Dermis microvascular lymphatic vessel endothelial cell (primary cell): ENCODE measurements at places on chromosomes 2 and 18. TPM values are rescaled to one million over a fixed set of nuclear protein-coding genes. Genes with fewer than 3 reads are reported as not detected.
A peak's percentile ranks its signal among the peaks of the same experiment; 100 is the strongest.

DNA sequence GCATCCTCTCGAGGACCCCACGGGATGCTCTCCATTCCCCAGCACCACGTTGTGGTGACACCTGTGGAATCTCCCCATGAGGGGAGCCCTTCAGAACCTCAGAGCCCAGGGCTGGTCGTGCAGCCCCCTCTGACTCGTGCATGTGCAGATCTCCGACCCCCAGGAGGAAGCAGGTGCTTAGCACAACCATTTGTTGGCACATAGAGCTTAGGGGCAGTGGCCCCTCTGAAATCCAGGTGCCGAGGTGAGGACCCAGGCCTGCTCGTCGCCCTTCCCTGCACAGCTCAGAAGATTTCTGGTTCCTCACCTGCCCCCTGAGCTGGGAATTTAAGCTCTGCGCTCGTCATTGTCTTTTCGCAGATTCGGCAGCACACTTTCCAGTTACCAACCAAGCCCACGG is 1.3 kb upstream of the OTOS start:
- no peak for DNase-seq

The ATP8B1 gene
- total RNA-seq, result 18.2 and 34.0 TPM in 2 replicates

DNA sequence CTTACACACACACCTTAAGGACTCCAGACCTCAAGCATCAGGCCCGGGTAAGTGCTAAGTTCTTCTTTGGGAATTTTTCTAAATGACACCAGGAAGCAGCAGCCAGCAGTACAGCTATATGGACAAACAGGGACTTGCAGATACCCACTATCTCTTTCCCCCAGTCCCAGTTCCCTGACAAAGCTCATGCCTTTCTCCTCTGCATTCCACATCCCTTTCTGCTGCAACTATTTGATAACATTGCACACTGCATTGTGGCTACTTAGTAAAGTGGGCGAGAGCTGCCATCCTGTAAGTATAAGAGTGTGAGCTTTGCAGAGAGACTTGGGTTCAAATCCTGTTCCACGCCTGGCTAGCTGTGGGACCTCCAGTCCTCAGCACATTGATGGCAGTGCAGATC is 14.0 kb upstream of the CD226 start:
- no peak for DNase-seq

The HOXD9 gene
- total RNA-seq, result 16.8 and 18.6 TPM in 2 replicates

The CCBE1 gene
- under 0.01 and 0.13 TPM in 2 replicates for total RNA-seq

The POTEJ gene
- total RNA-seq, result 0.26 and 0.38 TPM in 2 replicates

- no peak for DNase-seq
These were observed 74.1 kb downstream of the RND3 start for GRCh38 chr2:150413366-150413765.

The SERPINB4 gene
- 0.13 TPM in 1 of 2 replicates, not detected in the other for total RNA-seq

The COL4A4 gene
- not detected in 2 replicates for total RNA-seq

- peak; percentile 81 for DNase-seq
These were observed 79.7 kb upstream of the TRIB2 start for GRCh38 chr2:12636837-12637581.

DNA sequence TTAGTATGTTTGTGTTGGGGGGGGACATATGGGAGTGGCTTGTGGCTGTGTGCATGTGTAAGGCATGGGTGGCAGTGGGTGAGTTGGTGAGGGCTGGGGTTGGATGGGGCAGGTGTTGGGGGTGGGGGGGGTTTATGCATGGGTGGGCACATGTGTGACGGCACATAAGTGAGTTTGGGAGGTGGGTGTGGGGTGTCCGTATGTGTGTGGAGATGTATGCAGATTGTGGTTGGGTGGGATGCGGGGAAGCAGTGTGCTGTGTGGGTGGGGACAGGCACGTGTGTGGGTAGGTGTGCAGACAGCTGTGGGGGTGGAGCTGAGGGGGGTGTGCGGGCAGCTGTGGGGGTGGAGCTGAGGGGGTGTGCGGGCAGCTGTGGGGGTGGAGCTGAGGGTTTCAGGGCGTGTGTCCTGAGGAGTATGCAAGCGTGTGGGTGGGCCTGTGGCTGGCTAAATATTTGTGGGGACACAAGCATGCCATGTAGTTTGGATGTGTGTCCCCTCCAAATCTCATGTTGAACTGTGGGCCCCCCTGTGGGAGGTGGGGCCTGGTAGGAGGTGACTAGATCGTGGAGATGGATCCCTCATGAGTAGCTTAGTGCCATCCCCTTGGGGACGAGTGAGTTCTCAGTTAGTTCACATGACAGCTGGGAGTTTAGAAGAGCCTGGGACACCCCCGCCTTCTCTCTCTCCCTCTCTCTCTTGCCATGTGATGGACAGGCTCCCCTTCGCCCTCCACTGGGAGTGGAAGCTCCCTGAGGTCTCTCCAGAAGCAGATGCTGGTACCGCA is 59.4 kb downstream of the ANKMY1 start:
- DNase-seq, result no peak

The SIX2 gene
- 0.13 TPM in 1 of 2 replicates, not detected in the other for total RNA-seq

DNA sequence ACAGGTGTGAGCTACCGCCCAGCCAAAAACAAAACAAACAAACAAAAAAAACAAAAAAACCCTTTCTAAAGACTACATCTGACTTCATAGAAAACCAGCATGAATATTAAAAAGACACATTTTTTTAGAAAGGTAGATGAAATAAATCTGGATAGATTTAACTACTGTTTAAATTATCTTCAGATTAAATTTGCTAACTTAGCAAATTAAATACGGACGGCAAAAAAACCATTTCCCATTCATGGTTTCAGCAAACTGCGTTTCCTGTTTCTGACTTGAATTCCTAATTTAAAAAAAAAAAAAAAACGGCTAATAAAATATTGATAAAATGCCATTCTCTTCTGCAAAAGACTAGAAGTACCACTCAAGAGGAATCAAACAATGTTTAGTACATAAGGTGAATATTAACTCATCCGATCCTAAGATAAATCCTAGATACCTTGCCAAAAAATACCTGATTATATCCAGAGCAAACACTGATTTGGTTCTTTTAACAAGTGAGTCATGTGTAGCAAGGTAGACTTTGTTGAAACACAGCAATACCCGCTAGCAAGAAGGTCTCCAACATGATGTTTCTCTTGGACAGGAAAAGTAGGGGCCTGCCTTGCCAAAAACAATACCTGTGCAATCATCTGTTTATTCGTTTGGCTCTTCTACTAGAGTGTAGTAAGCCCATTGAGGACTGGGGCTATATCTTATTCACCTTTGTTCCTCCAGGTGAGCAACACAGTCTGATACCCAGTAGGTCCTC is 96.2 kb downstream of the BARD1 start:
- DNase-seq, result peak; percentile 36

- no peak for DNase-seq
These were observed 56.1 kb upstream of the DCC start for GRCh38 chr18:52283927-52284326.

DNA sequence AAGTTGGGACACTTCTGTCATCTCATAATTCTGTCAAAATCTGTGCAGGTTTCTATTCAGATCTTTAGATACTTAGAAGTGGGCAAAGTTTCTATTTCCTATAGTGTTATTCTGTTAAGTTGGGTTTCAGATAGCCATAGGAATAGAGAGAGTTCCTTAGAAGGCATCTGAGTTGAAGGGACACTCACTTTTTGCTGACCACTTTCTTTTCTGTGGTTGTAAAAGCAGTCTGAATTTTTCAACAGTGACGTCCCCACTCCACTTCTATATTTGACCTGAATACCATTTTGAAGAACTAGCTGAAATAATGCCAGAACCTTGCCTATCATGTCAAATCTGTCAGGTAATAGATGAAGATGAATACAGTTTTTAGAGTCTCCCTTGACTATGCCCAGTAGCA is 267.3 kb downstream of the SPAG16 start:
- no peak for DNase-seq

- no peak for DNase-seq
These were observed 82.2 kb downstream of the FAM124B start for GRCh38 chr2:224319750-224320149.

GRCh38 chr2:53859206-53860181 is at the start of gene GPR75:
TSS of gene GPR75 (minus strand) at chr2:53859967. CDS start at chr2:53854756, 5,211 bp downstream.
- DNase-seq, result no peak

The SERPINB2 gene
- total RNA-seq, result not detected in 2 replicates

DNA sequence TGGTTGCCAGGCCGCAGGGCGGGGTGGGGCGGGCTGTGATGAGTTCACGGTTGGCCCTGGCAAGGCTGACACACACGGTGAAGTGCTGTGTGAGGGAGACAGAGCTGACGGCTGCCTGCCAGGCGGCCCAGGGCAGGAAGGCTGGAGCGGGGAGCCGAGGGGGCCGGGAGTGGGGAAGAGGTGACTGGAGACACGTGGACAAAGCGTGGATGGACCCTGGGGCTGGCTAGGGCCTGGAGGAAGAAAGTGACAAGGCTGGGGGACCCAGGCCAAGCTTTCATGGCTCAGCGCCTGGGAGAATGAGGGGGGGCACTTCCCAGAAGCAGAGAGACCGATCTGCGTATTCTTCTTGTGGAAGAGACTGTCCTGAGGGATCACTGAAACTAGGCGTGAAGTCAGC is 123.2 kb downstream of the DYSF start:
- DNase-seq, result no peak

GRCh38 chr2:128380061-128380889 is 61.6 kb upstream of the HS6ST1 start:
- DNase-seq, result no peak

The C18orf32 gene
- 6.7 and 10.0 TPM in 2 replicates for total RNA-seq

DNA sequence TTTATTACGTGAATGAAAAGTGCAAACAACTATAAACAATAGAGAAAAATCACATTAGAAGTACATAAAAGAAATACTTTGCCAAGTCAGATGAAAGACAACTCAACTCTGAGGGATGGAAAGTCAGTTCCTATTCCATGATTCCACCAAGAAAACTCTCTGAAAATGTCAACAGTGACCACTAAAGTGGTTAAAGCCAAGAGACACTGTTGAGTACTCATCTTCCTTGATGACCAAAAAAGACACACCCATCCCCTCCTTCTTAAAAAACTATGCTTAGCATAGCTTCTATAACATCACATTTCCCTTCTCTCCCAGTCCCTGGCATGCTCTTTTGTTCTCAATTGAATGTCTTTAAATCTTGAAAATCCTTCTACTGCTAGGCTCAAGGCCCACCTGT is 160.0 kb downstream of the TCF4 start:
- DNase-seq, result no peak

DNA sequence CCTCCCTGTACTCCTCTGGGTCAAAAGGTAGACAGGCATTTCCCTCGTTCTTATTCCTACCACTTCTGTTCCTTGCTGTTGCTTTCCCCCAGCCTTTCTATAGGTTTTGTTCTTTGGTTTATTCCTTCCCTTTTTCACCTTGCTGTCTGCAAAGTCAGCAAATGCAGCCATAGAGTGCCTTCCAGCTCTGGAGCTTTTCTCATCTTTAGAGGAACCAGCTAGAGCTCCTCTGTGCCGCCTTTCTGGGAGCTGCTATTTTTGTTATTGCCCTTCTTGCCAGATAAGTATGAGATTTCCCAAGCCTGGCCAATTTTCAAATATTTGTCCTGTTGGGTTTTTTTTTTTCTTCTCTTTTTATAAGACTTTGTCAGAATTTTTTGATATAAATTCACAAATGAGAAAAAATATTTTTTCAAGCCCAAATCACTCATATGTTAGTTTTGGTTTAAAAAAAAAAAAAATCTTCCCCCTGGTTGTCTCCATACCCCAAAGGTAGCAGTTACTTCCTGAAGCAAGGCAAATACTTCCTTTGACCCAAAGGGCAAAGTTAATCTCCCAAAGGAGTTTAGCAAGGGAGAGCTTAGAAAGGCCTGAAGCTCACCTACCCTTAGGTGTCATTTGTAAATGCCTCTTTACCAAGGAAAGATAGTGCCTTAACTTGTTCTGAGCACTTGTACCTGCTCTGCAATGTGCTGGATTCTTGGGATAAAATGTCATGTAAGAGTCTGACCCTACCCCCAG is 5.1 kb upstream of the TTC27 start:
- DNase-seq, result no peak

The ANKRD53 gene
- total RNA-seq, result 0.13 and 0.38 TPM in 2 replicates

DNA sequence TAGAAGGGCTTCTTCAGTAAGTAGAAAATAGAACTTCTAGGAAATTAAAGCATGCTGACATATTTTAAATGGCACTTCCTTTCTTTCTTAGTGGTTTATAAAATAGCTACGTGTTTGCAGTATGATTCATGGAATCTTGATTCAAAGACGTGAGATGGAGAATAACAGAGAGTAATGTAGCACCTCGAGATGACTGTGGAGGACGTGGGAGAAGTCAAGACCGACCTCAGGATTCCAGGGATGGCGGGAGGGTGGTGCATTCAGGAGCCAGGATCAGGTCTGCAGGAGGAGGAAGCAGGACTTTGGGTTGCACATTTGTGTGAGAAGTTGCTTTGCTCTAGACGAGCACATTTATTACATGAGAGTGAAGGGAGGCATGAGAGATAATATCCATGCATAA is 56.0 kb downstream of the DCDC2C start:
- DNase-seq, result no peak

The RIT2 gene
- total RNA-seq, result not detected in 2 replicates

DNA sequence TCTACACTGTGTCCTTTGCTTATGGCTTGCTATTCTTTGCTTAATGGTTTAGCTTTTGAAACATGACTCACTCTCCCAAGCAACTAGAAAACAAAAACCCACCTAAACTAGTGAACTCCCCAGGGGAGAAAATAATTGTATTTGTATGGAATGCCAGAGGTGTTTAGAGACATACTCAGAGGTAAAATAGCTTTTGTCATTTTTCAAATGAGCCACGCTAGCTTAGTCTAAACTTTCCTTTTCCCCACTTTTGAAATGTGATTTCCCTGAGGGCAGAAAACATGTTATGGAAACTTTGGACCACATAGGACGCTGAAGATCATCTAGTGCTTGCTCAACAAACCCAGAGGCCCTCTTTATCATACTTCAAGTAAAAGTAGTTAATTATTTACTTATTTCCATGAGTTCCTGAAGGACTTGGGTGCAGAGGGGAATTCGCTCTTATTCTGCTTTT is 16.5 kb upstream of the CYTIP start:
- DNase-seq, result no peak

DNA sequence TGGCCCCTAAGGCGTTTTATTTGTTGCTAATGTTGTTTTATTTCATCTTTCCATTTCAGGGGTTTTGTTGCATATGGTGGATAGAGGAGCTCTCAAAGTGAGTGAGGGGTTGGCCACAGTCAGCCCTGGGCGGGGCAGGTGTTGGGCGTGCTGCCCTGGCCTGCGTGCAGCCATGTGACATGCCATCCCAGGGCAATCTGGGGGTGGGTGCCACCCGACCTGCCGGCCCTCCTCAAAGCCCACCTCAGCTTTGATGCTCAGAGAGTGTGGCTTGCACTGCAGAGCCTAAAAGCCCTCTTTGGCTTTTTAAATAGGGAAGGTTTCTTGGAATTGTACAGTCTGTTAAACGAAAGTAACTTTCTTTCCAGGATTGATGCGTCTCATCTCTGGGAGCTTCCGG is 18.4 kb downstream of the TSHZ1 start:
- DNase-seq, result no peak

The BOLL gene
- total RNA-seq, result not detected in 2 replicates

The CD8B2 gene
- not detected in 2 replicates for total RNA-seq

- DNase-seq, result no peak
These were observed 441.5 kb upstream of the POU3F3 start for GRCh38 chr2:104412384-104412783.

The PPIL3 gene
- total RNA-seq, result 22.5 and 23.4 TPM in 2 replicates

GRCh38 chr2:217108575-217109027 is 248.7 kb upstream of the TNP1 start:
- no peak for DNase-seq

The MC2R gene
- total RNA-seq, result not detected in 2 replicates
